HT-29 (cell line): ENCODE measurements at places on chromosomes 3 and 15. TPM values are rescaled to one million over a fixed set of nuclear protein-coding genes. Genes with fewer than 3 reads are reported as not detected.

The LRRC28 gene
- total RNA-seq, result 10.9 and 13.4 TPM in 2 replicates

The IFRD2 gene
- total RNA-seq, result 175 and 177 TPM in 2 replicates

The COL6A5 gene
- not detected in 2 replicates for total RNA-seq

The TTLL13 gene
- 0.03 and 0.28 TPM in 2 replicates for total RNA-seq

The CCR8 gene
- not detected in 2 replicates for total RNA-seq

GRCh38 chr3:94619643-94620042 lies 556.8 kb downstream of the NSUN3 start:
- no peak for DNase-seq

DNA sequence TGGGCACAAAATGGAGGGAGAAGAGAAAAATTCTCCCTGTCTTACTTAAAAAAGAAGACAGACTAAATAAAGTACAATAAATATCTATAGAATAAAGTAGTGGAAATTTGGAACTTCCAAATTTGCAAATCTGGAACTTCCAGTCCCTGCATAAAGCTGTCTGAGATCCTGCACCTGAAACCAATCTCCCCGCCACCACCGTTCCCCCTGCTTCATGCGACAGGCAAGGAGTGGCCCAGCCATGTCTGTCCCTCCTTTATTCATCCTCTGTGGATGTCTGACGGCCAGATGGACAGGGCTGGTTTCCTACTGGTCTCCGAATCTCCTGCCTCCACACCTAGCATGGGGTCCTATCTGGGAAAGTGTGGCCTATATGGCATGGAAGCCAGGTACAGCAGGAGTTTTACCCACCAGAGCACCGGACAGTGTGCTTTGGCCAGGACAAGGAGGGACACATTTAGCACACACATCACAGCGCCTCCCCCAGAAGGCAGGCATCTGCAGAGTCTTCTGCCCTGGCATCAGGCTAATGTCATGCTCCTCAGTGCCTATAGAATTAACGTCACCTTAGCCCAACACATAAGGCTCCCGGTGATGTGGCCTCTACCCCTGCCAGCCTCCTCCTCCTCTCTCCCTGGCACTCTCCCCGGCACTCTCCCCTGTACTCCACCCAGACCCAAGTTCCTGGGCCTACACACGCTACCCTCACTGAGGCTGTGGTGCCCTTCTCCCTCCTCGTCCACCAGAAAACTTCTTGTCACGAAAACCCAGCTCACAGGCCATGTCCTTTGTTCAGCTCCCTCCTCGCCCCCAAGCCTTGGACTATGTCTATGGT lies 170.8 kb downstream of the XXYLT1 start:
- no peak for DNase-seq

DNA sequence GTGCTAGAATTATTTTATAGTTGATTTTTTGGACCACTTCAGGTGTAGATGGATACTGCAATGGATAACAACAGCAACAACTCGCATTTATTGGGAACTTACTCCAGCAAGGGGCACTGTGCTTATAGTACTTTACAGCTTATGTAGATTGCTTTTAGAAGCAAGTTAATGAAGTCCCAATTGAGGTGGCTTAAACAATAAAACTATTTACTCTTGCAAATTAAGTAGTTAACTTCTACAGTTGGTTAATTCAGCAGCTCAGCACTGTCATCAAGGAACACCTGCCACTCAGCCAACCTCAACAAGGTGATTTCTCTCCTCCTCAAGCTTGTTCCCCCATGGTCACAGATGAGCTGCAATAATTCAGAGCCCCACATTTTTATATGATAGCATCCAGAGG lies 124.1 kb downstream of the RASA2 start:
- DNase-seq, result no peak

DNA sequence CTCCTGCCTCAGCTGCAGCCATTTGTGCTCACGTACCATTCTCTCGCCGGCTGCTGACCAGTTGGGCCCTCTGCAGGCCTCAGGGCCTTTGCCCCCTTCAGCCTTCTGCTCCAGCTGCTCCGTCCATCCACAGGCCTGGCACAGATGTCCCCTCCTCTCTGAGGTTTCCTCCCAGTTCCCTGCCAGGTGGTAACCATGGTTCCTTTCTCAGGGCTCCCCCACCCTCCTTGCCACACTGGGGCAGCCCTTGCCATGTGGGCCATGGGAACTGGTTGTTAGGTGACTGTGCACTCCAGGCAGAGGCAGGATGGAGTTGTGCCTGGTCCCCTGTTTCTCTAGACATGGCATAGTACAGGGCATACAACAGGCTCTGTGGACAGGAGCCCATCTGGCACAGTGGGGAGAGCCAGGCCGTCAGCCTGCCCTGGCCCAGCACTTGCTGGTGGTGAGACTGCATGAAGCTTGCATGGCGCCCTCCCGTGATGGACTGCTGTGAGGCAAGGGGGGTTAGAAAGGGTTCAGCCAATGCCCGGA lies 148.9 kb downstream of the DNAJB8 start:
- DNase-seq, result no peak

- DNase-seq, result no peak
Observed at GRCh38 chr15:87703327-87704111, 553.0 kb downstream of the NTRK3 start.

DNA sequence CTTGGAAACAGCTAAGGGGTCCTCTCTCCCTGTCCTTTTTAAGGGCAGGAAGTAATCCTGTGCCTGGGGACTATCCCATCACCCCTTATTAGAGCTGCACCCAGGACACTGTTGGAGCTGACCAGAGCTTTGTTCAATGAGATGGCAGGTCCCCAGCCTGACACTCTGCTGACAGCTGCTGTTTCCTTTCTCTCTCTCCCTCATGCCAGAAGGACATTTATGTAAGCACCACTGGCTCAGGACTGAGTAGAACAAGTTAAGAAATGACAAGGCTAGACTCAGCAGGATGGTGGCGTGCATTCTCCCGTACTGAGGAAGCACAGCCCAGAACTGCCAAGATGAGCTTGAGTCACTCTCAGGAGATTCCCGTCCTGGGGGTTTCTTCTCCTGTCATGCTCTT lies 17.3 kb downstream of the GJD2 start:
- no peak for DNase-seq

DNA sequence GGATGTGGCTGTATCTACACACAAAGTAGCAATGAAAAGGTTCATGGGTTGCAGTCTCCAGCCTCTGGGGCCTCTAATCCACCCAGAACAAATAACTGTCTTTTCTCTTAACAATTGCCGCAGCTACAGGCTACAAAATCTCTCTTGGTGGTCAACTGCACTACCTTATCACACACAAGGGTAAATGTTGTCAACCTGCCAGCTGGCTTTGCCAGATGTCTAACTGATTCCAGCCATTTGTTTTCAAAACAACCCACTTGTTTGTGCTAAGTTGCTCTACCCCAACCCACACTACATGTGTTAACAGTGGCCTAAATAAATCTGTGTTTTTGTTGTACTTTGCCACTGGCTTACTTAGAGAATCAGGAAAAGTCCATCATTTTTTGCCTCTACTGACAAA lies 447.3 kb downstream of the TAFA4 start:
- DNase-seq, result no peak

- peak; percentile 61 for DNase-seq
Observed at GRCh38 chr15:31197497-31198414, 96.2 kb upstream of the TRPM1 start.

- DNase-seq, result no peak
Observed at GRCh38 chr15:27535445-27536129, 563.5 kb downstream of the OCA2 start.

DNA sequence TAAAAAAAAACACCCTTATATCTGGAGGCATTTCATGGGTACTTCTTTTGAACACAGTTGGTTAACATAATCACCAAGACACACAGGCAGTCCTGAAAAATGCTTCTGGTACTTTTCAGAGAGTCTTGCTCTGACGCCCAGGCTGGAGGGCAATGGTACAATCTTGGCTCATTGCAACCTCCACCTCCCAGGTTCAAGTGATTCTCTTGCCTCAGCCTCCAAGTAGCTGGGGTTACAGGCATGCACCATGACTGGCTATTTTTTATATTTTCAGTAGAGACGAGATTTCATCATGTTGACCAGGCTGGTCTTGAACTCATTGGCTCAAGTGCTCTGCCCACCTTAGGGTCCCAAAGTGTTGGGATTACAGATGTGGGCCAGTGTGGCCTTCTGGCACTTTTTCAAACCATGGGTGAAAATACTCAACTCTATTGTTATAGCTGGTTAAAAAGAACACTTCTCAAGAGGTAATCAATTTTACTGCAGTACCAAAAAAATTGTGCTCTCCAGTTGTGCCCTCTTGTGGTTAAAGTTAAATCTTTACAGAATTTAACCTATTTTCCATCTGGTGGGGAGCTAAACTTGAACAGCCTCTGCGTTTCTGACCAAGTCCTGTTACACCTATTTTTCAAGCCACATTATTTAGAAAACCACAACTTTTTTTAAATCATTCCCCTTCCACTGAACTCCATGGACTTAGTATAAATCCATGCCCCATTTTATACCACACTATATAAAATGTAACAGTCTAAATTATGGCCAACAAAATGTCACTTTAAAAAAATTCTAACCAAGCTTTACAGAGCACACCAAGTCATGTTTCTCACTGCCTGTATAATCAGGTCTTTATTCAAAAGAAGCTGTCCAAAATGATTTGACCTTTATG lies 1.2 kb upstream of the SNAPC5 start:
- DNase-seq, result peak; percentile 41

DNA sequence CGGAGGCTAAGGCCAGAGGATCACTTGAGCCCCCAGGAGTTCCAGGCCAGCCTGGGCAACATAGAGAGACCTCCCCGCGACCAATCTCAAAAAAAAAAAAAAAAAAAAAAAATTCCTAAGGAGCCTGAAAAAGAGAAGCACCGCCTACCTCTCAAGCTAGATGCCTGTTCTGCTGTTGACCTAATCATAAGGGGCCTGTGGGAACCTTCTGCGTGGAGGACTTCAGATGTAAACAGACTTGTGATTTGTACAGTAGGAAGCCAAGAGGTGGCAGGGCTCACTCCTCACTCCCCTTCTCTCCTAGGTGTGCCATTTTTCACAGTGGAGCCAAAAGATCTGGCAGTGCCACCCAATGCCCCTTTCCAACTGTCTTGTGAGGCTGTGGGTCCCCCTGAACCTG lies 3.2 kb downstream of the TYRO3 start:
- no peak for DNase-seq

DNA sequence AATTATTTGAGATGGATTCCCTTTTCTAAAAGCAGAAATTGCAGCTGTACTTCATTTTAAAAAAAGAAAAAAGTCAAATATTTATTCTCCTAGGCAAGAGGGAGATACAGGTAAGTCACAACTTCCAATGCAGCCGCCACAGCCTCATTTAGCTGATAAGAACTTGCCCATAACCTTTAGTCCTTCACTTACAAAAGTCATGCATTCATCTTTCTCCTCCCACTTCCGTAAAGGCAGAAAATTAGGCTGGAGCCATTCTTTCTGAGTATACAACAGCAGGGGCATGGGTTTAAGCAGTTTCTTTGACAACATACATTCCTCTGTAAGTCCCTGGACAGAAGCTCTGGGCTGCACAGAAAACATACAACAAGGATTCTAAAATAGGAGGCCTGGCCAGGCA lies 4.3 kb downstream of the SUCLG2 start:
- no peak for DNase-seq

GRCh38 chr3:147119346-147119745 lies 287.0 kb downstream of the ZIC4 start:
- DNase-seq, result no peak

DNA sequence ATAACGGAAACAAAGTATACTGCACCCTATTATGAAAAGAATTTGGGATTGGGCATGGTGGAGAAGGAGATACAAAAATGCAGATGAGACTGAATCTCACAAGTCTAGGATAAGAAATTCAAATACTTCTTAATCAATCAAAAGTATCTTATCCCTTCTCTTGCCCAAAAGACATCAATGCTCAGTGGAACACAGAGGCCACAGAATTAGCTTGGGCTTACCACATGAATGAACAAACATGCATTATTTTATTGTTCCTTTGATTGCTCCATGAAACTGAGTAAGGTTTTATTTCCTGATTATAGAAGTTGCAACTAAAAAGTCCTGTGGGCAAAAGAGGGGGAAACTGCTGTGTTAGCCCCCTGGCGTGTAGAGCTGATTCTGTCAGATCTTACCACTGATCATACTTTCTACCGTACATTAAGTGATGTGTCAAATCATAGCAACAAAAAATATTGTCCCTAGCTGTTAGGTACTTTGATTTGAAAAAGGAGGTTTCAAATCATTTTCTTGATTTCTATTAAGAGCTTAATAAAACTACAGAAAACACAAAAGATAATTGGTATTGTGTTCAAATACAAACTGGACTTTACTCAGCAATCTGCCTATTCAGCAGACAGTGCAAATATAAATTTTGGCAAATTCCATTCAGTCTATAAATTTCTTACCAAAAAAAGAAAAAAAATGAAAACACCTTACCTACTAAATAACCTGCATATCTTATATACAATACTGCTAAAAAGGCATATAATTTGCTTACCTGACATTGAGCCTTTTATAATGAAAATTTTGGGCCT lies 7.9 kb upstream of the GASK1A start:
- DNase-seq, result no peak
